ENCODE measurements at places on chromosomes 3 and 15.

GRCh38 chr15:57460208-57460816 is 84.0 kb downstream of the CGNL1 start:
- DNase-seq: no peak

- DNase-seq: no peak
Measured at GRCh38 chr3:132549890-132550578, 47.0 kb upstream of the ACKR4 start.

GRCh38 chr3:24853685-24854490 is 359.2 kb upstream of the THRB start:
- DNase-seq: no peak

GRCh38 chr15:74345051-74345450 is 22.4 kb downstream of the CYP11A1 start:
- DNase-seq: no peak

DNA sequence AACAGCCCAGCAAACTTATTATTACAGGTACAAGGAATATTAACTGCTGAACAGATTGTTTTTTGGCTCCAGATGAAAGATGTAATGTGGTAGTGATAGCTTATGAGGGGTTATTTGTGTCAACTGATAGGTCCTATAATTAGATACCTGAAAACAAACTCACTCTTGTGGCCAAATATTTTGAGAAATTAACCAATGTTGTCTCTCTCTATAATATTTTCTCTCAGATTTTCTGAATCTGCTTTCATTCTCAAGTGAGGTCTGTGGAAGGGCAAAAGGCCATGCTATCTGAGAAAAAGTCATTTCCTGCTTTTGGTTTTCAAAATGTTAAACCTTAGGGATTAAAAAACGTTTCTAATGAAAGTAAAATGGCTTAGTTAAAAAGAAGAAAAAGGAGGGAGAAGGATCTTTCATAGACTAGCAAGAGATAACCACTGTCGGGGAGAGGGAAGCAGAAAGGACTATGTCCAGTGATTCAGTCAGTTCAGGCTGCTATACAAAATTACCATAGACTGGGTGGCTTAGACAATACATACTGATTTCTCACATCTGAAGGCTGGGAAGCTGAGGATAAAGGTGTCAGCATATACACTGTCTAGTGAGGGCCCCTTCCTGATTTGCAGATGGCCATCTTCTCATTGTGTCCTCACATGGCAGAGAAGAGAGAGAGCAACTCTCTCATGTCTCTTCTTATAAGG is 277.5 kb upstream of the P2RY1 start:
- no peak for DNase-seq

DNA sequence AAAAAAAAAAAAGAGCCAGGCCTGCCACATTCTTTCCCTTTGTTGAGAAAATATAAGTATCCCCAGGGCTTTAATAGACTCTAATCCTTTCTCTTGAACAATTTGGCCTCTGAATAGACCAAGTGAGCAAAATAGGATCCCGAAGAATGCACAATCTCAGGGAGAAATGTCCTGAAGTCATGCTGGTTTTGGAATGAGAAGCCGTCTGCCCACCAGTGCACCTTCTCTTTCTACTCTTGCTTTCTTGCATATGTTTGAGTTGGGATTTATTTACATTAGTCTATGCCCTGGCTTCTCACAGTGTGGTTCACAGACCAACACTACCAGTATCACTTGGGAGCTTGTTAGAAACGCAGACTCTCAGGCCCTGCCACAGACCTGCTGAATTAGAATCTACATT is 153.0 kb downstream of the ZNF621 start:
- DNase-seq: no peak

DNA sequence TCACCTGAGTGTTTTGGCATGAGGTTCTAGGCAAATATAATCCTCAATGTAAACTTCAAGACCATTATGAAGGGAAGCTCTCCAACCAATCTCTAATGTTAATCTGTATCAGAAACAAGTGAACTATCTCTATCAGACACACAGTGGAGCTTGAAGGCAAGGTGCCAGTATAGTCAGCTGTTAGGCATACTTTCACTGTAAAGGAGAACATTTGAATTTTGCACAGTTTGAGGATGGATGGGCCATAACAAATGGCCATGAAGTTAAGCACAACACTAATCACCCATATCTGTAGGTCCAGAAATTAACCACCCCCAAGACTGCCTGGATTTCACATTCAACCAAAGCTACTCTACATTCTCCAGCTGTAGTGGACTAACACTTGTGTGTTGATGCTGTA is 69.1 kb upstream of the LMOD3 start:
- DNase-seq: no peak

DNA sequence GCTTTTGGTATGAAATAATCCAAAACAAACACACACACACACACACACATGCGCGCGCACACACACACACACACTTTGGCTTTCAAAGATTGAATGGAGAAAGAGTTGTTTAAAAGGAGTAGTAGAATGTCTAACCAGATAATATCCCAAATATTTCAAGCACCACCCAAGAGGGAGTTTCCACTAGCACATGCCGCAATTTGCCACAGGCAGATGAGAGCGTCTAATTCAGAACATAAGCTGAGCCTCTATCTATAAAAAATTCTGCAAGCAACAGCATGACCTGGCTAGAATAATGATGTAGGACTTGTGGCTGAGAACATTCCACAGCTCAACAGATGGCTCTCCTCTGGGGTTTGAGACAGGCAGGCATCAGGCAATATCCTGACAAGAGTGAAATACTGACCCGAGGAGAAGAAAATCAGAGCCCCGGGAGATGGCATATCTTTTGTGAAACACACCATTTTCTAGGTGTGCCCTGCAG is 302.5 kb upstream of the GADL1 start:
- DNase-seq: no peak

- no peak for DNase-seq
Measured at GRCh38 chr3:124318014-124318413, 326.1 kb upstream of the ROPN1 start.

- DNase-seq: no peak
Measured at GRCh38 chr3:103047640-103048039, 612.8 kb downstream of the ZPLD1 start.

GRCh38 chr15:31081056-31081455 is 20.5 kb downstream of the TRPM1 start:
- DNase-seq: no peak

DNA sequence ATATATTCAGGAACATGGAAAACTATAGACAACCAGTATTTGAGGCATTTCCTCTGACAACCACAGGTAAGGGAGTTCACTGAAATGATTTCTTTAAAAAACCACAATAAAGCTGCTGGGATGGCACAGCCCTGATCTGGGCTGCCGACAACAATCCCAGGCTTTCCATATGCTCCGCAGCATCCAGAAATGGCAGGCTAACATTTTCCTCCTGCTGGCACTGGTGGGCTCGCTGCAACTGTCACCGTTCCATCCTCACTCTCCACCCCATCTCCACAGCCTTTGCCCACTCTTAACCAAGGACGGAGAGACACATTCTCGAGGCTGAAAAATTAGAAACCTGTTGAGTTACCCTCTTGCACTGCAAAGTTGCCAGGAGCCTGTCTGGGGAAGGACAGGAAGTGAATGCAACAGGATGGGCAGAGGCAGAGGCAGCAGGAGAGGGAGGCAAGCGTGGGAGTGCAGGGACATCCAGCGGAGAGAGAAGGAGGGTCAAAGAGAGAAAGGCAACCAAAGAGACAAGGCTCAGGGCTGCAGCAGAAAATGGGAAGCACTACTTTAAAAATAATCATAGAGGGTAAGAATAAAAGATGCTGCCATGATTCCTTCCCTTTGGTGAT is 79.0 kb upstream of the ARRDC4 start:
- DNase-seq: no peak

DNA sequence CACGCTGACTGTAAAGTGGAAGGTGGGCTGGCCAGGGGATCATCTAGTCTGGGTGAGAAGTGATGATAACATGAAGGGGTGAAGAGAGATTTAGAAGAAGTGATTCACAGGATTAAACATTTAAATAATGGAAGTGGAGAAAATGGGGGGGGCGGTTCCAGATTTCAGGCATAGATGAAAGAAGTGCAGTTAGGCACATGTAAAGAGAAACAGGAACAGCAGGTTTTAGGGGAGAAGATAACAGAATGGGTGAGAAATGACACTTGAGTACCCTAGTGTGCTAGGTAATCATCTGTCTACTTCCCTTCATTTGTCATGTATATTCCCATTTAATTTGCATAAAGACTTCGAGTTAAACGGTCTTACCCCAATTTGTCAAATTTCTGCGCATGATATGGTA is 15.3 kb downstream of the B3GNT5 start:
- DNase-seq: no peak

GRCh38 chr3:64242435-64242834 is 17.2 kb upstream of the PRICKLE2 start:
- DNase-seq: no peak

GRCh38 chr15:57943171-57943570 is 122.3 kb downstream of the ALDH1A2 start:
- no peak for DNase-seq

- no peak for DNase-seq
Measured at GRCh38 chr15:56950979-56951378, 32.5 kb downstream of the TCF12 start.

GRCh38 chr15:57220205-57220604 is 156.1 kb upstream of the CGNL1 start:
- DNase-seq: no peak

- DNase-seq: no peak
Measured at GRCh38 chr3:71581457-71582035, 2.0 kb downstream of the FOXP1 start.

DNA sequence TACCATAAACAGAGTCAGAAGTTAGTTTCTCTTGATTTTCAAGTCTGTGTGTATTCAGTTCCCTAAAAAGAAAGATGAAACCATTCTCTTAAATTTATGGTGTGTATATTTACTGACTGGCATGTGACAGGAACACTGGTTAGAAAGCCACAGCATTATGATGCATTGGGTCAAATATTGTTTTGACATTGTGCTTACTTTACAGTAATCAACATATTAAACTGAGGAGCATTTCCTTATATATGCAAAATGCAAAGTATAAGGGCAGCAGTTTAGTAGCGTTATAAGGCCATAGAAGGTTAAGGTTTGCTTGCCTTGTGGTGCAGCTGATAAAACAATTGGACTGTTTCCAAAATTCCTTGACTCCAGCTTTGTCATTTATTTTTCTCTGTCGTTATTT is 72.9 kb downstream of the EPHA3 start:
- no peak for DNase-seq

GRCh38 chr15:30926161-30926560 is 22.4 kb downstream of the FAN1 start:
- no peak for DNase-seq

DNA sequence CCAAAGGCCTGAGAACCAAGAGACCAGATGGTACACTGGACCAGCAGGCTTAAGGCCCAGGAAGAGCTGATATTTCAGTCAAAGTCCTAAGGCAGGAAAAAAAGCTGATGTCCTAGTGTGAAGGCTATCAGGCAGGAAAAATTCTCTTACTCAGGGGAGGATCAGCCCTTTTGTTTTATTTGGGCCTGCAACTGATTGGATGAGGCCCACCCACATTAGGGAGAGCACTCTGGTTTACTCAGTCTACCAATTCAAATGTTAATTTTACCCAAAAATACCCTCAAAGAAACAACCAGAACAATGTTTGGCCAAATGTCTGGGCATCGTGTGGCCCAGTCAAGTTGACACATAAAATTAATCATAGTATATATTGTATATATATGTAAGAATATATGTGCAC is 24.5 kb upstream of the MYRIP start:
- DNase-seq: no peak

DNA sequence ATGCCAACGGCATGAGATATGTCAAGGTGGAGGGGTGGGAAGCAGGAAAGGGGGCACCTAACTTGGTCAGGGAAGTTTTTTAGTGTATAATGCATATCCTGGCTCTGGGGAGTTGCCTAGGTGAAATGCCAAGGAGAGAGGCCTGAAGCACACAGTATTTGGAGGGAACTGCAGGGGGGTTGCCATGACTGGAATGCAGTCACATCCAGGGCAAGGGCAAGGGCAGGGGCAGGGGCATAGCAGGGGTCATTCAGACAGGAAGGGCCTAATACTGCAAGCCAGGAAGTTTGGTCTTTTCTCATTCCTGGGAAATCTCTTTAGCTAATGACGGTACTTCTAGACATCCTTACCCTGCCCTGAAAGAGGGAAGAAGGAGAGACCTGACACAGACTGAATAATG is 60.5 kb downstream of the MYRIP start:
- no peak for DNase-seq
